Activated T-helper 17 cell treated with anti-CD3 and anti-CD28 coated beads, Interleukin-2, amount 50 U/mL, for 72 hours (primary cell): ENCODE measurements at places on chromosomes 16 and 17. TPM values are rescaled to one million over a fixed set of nuclear protein-coding genes. Genes with fewer than 3 reads are reported as not detected.

DNA sequence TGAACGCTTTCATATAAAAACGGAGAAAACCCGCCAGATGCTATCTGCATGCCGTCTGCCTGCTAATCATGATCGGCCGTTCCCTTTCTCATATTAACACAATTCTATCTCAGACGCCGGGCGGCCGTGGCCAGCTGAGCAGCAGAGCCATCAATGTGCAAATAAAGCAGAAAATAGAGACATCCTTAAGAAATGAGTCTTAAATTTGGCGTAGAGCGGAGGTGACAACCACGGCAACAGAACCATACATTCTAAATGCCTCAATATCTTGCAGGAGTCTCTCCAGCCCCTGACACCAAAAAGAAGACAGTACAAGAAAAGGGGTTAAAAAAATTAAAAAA lies 2.7 kb upstream of the IRX5 start:
- ATAC-seq = no peak

- no peak for ATAC-seq
Measured at GRCh38 chr16:200388-200787, 20.1 kb downstream of the HBQ1 start.

GRCh38 chr17:83004791-83005380 lies 74.5 kb upstream of the METRNL start:
- ATAC-seq = no peak

DNA sequence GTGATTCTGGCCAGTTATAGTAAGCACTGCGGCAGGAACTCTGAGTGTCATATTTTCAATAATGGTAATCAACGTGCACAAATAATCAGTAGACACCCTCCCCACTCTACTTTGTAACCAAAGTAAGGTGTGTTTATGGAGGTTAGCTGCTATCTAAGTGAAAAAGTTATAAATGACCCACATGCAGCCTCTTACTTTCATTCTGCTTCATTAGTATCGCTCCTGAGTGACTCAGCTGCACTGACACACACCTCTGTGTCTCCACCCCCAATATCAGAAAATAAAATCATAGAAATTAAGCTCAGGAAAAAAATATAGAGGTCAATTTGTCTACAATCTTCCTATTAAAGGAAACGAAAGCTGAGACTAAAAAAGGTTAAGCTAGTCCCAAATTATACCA lies 64.1 kb upstream of the TRAP1 start:
- peak; percentile 77 for ATAC-seq

DNA sequence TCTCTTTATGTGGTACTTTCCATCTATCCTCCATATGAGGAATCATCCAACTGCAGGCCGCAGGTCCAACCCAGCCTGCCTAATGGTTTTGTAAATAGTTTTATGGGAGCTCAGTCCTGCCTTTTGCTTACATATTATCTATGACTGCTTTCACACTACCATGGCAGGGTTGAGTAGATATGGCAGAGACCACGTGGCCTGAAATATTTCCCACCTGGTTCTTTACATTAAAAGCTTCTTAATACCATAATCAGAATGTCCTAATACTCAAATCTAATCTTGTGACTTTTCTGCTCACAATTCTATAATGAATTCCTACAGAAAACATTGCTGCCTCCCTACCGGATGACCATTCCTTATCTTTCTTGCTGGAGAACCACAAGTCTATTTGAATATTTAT lies 71.7 kb downstream of the SHCBP1 start:
- no peak for ATAC-seq

DNA sequence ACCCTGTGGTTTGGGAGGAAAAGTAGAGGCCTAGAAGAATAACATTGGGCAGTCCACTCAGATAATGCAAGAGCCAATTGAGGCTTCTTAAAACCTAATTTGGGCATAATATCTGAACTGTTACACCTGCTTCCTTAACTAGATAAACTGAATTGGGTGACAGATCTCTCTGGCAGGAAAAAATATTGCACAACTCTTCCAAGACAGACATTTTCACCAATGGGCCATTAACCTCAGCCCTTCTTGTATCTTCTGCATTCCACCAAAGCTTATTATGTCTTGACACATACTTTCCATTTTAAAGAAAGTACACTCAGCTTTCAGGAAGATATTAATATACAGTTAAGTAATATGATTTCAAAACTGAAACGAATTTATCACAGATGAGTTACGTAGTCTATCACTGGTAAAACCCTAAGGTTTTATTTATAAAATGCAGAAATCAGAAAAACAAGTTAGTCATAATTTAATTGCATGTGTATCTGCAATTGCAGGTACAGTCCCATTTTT lies 79.9 kb upstream of the MON1B start:
- ATAC-seq = no peak

GRCh38 chr17:46894476-46895151 lies 28.3 kb upstream of the GOSR2 start:
- no peak for ATAC-seq

DNA sequence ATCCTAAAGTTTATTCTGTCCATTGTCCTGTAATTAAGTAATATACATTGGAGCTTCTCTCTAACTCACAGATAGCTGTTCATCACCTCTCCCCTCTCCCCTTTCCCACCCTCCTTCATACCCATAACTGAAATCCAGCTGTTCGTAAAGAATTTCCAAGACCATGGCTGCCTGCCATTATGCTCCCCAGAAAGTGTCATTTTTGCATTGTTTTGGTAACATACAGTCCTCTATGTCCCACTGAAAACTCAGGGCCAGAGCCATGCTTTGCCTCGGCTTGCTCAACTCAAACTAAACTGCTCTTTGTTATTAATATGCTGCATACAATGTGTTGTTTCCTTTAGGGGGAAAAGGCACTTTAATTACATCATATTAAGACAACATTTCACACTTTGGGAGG lies 132.0 kb downstream of the MRTFB start:
- no peak for ATAC-seq

GRCh38 chr16:7590934-7591333 lies 258.3 kb downstream of the RBFOX1 start:
- no peak for ATAC-seq

Gene GP1BA
- total RNA-seq = 0.11 TPM

Gene CHD9
- total RNA-seq = 16.0 TPM

Gene SLC6A4
- total RNA-seq = not detected

Gene SOX15
- total RNA-seq = 0.90 TPM

Gene CD7
- 193 TPM for total RNA-seq

Gene TAC4
- not detected for total RNA-seq
